ENCODE measurements at places on chromosomes 16 and 17. TPM values are rescaled to one million over a fixed set of nuclear protein-coding genes. Genes with fewer than 3 reads are reported as not detected.

Gene MYH3
- 0.23 TPM for total RNA-seq

Gene FAM171A2
- 28.9 TPM for total RNA-seq

- DNase-seq, result no peak
These were observed 27.0 kb upstream of the ANKRD40CL start for GRCh38 chr17:50794361-50794760.

DNA sequence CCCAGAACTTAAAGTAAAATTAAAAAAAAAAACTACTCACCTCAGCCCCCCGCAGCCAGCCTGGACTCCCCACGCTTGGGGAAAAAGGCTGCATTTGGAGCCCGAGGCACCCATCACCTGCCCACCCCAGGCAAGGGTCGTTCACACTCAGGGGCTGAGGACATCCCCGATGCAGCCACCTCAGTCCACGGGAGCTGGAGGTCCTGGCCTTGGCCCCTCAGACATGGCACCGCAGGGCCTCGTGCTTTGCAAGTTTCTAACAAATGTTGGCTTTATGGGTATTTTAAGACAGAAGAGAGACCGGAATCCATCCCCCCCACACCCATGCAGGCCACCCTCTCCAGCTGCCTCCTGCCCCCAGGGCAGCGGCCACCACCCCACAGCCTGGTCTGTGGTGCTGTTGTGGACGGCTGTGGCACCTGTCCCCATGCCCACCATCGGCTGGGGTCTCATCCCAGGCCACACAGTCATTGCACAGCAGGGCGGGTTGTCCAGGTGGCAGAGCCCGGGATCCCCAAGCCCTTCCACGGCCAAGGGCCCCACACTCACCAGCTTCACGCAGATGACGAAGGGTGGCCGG lies 116.4 kb upstream of the ZNF750 start:
- no peak for DNase-seq

Gene PMFBP1
- total RNA-seq, result not detected

Gene PERCC1
- total RNA-seq, result not detected

- no peak for DNase-seq
These were observed 499.0 kb downstream of the MAF start for GRCh38 chr16:79101491-79101890.

GRCh38 chr17:77474292-77474988 lies 333.7 kb downstream of the SEC14L1 start:
- DNase-seq, result no peak

- DNase-seq, result no peak
These were observed 22.7 kb downstream of the PEMT start for GRCh38 chr17:17568772-17569195.

All from glomerular endothelial cell (primary cell).